ENCODE measurements at places on chromosomes 2 and 18.

DNA sequence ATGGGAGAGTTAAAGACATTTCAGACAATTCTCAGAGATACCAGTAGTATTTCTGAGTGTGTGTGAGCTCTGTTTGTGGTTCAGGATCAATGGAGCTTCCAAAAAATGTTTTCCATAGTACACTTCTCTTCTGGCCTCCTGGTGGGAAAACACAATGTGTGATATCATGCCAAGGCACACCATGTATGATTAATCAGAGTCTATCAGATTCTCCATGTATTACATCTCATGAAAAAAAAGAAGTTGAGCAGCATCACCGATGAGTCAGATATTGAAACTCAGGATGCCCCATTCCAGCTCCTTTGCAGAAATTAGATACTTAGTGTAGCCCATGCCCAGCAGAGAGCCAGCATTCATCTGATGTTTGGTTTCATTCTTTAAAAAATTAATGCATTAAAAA, 620.3 kb upstream of the POU3F3 start:
- no peak for DNase-seq

DNA sequence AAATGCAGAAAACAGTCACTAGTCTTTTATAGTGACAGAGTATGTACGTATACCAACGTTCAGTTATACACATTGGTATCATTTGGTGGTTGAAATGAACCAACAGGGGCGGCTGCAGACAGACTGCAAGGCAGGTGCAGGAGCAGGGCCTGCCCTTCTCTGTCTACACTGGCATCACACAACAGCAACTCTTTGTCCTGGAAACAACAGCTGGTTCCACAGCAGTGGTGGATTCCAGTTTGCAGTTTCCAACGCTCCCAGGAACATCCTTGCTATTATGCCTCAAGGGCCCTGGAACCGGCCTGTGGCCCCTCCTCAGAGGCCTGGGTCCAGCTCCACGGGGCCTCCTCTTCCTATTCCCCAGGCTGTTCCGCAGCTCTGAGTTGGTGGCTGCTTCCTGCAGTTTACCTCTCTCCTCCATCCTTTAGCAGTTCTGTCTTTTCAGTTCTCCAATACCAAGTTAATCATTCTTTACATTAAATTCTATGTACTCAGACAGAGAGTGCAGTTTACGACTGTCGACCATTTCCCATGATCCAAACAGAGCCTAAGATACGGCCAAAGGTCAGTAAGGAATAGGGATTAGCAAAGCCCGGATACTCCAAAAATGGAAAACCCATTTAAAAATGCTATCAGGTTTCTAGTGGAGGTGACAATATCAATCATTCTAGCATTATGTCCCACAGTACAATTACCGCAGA, 87.8 kb downstream of the NOL10 start:
- no peak for DNase-seq

- no peak for DNase-seq
Measured at GRCh38 chr2:16960579-16960978, 294.9 kb upstream of the CYRIA start.

GRCh38 chr2:110872521-110872920, 140.1 kb downstream of the ACOXL start:
- no peak for DNase-seq

DNA sequence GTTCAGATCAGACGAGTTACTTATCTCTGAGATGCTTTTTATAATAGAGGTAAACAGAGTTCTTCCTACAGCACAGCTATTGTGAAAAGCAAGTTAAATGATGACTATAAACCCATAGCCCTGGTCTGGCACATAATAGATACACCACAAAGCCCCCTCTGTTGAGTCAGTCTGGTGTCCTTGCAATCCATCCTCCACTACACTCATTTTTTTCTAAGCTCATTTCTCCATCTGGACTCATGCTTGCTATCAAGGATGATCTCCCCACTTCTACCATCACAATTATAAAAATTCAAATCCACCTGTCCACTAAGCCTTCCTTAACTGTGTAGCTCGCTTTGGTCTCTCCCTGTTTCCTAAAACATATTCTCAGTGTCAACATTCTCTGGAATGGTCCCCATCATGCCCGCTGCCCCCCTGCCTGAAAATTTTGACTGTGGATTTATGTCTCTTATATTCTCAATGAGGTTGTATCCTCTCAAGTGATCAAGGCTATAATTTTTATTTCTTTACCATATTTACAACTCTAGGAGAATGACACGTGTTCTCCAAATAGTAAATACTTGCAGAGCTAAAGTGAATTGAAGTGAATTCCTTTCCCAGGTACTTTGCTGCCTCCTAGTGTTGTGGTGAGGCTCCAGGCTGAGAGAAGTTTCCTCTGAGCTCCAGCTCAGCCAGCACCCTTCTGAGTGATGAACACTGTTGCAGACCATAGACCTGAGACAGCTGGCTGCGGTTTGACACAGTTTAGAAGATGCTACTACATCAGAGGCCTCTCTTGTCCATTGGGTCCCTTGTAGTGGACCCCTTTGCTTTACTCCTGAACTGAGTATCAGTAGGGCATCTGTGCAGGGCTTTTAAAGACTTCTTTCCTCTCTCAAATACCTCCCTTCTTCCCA, 108.7 kb downstream of the DPP10 start:
- DNase-seq, result peak; percentile 66

Data from ureter (tissue), 1 donor.